ENCODE measurements at places on chromosomes 1 and 21.
A peak's percentile ranks its signal among the peaks of the same experiment; 100 is the strongest.

- peak; percentile 13 for DNase-seq
Observed at GRCh38 chr21:28522014-28522799, 470.5 kb downstream of the LTN1 start.

GRCh38 chr1:213054733-213055591 lies 3.9 kb downstream of the RPS6KC1 start:
- DNase-seq: peak; percentile 59

DNA sequence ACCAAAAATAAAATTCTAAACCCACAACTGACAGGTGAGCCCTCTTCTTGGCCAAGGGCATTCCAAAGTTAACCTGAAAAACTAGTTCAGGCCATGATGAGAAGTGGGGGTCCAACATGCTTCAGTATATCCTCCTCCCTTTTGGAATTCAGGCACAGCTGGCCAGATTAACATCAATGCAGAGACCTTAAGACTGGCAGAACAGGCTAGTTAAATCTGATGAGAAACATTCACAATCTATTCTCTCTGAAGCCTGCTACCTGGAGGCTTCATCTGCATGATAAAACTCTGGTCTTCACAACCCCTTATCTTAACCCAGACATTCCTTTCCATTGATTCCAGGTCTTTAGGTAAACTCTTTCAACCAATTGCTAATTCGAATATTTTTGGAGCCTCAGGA lies 26.7 kb upstream of the ZBTB8B start:
- no peak for DNase-seq

GRCh38 chr1:106249365-106249764 lies 807.1 kb upstream of the PRMT6 start:
- DNase-seq: no peak

GRCh38 chr1:2290171-2290578 lies 62.1 kb downstream of the SKI start:
- DNase-seq: no peak

GRCh38 chr1:113998361-113998760 lies 19.1 kb downstream of the OLFML3 start:
- DNase-seq: peak; percentile 15

- no peak for DNase-seq
Observed at GRCh38 chr1:41745022-41745421, 173.7 kb downstream of the HIVEP3 start.

GRCh38 chr1:73604739-73605138 lies 593.2 kb downstream of the LRRIQ3 start:
- peak; percentile 84 for DNase-seq

DNA sequence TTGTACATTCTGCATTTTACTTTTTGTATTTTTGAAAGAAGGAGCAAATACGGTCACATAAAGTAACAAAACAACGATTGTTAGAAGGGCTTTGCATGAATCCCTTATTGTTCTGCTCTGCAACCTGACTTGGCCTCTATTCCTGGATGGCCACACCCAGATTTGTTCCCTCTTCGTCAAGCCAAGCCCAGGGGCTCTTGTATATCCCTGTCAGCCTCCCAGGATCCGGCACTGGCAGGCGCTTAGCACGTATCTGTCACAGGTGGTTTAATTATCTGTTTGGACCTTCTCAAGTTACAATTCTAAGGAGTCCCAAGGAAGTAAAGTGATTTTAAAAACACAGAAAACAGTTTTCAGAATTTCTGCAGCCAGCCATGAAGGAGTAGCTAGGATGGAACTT lies 28.0 kb downstream of the CRYAA start:
- peak; percentile 48 for DNase-seq

GRCh38 chr1:39258146-39258924 lies 53.8 kb downstream of the MACF1 start:
- DNase-seq: peak; percentile 73

All from SK-MEL-5 (cell line).